ENCODE measurements at places on chromosomes 5 and 9. TPM values are rescaled to one million over a fixed set of nuclear protein-coding genes. Genes with fewer than 3 reads are reported as not detected.
A peak's percentile ranks its signal among the peaks of the same experiment; 100 is the strongest.

- DNase-seq: no peak
Measured at GRCh38 chr5:127001621-127002296, 28.6 kb downstream of the MARCHF3 start.

GRCh38 chr5:131081913-131082488 lies 83.1 kb downstream of the HINT1 start:
- no peak for DNase-seq

GRCh38 chr5:57382655-57383054 lies 100.0 kb downstream of the ACTBL2 start:
- DNase-seq: no peak

DNA sequence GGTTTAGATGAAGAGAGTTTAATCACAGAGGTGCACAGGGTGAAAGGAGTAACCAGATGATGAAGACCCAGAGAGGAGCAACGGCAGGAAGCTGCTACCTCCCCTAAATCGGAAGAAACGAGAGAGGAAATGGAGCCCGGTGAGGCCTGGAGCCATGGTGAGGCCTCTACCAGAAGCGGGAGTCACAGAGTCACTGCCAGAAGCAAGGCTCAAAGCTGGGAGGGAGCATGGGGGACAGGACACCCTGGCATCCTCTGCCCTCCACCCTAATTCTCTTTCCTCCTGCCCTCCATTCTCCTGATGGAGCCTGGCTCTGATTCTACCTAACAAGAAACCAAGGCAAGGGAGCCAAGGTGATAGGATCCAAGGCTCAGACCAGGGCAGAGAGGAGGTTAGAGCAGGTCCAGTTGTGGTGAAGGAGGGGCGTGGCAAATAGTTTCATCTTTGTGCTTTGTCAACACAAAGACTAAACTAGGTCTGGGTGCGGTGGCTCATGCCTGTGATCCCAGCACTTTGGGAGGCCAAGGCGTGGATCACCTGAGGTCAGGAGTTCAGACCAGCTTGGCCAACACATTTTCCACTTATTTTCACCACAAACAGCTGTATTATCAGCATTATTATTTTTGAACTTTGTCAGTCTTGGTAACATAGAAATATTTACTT lies 134.4 kb upstream of the RAI14 start:
- no peak for DNase-seq

DNA sequence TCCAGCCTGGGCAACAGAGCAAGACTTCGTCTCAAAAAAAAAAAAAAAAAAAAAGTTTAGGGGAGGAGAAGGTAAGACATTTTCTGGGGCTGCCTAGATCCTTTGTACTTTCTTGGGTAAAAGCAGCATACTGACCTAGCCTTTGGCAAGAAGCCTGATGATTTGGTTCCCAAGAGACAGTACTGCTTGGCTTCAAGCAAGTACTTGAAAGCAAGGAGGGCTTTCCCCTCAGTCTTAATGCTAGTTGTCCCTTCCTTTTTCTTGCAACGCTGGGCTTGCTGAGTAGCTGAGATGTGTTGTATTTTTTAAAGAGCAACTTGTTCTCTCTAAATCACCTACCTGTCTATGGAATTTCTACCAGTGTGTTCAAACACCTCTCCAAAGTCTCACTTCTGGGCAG lies 76.2 kb downstream of the INSYN2B start:
- no peak for DNase-seq

DNA sequence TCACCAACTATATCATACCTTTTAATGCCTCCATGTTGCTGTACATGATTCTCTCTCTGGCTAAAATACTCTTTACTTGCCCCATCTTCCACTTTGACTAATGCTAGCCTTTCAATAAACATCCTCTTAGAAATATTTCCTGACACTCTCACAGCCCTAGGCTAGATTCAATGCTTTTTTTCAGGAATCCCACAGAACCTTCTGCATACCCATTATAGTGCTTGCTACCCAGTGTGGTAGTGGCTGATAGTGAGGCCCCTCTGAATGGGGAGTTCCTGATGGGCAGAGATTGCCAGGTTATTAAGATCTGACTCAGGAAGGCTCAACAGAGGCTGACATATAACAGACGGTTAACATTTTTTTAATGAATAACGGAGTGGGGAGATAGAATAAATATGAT lies 11.6 kb downstream of the SSBP2 start:
- no peak for DNase-seq

- DNase-seq: no peak
Measured at GRCh38 chr5:156331181-156331580, 4.2 kb downstream of the SGCD start.

DNA sequence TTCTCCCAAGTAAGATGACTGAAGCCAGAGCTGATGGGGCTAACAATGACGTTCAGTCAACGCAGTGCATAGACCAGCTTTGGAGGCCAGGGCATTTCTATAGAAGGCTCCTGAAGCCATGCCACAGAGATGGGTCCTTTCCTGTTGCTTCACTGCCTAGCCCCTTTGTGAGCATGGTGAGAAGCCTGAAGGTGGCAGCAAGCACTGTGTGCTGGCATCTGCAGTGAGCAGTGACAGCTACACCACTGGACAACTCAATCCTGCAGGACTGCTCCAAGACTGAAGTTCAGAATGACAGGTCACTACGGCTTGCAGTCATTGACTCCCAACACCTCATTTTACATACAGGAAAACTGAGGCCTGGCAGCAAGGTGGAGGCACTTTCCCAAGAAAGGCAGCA lies 229.0 kb downstream of the TSSK1B start:
- no peak for DNase-seq

DNA sequence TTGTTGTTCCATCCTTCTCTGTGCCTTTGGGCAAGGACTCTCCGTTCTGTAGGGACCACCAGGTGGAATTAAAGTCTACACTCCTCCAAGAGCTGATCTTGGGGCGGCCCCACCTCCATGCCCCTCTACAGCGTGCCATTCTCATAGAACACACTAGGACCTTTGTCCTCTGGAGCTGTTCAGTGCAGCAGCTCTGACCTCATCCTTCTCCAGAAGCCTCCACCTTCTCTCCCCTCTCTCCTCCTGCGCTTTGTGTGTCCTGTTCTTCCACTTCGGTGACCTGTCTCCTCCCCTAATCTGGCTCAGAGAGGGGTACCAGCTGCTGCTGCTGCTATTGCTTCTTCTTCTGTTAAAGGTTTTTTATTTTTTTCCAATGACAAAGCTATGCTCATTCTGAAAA lies 1.8 kb upstream of the MACROH2A1 start:
- DNase-seq: no peak

DNA sequence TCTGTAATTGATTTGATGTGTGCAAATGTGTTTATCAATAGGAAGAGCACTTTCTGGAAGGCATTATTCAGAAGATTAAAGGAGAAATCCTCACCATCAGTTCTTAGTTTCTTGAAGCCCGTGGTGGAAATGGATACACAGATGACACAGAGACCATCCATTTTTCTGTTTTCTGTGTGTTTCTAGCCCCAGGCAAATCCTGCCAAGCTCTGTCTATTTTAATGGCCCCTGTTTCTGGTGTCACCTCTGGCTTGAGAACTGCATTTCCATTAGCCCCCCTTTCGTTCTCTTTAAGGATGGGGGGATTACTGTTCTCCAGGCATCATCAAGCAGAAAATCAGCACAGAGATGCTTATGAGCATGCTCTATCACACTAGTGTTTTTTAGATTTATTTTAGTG lies 37.3 kb downstream of the DAPK1 start:
- DNase-seq: no peak

DNA sequence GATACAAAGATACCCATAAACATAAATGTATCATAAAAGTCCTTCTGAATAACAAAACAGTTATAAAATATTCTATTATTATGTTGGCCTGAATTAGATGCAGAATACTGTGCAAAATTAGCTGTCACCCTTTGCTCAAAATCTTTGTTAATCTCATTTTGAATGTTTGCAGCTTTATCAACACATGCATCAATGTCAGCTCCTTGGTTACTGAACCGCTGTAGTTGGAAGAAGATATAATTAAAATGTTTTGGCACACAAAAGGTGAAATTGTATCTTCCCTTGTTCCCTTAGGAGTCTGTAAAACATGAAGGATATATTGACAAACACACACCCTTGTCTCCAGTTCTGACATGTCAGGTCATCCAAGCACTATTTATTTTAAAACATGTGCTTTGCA lies 146.3 kb upstream of the POU5F2 start:
- no peak for DNase-seq

- DNase-seq: peak; percentile 31
Measured at GRCh38 chr5:133565993-133566392, 46.3 kb downstream of the FSTL4 start.

- DNase-seq: no peak
Measured at GRCh38 chr9:14294659-14295058, 19.3 kb downstream of the NFIB start.

DNA sequence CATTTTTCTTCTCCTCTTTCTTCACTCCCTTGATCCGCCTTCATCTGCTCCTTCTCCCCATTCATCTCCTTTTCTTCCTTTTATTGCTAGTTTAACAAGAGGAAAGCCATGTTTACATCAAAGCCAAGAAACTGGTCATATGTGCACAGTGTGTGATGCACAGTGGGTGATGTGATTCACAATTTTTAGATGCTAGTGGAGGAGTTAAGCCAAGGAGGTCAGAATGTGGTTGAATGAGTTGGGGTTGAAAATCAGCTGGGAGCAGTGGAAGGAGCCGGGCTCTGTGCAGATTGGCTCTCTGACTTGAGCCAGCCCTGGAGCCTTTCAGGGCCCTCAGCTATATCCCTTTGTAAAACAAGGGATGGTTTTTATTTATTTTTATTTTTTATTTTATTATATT lies 7.3 kb downstream of the ACER2 start:
- no peak for DNase-seq

- DNase-seq: no peak
Measured at GRCh38 chr5:116534964-116535651, 39.5 kb downstream of the SEMA6A start.

- no peak for DNase-seq
Measured at GRCh38 chr5:143673676-143674468, 138.1 kb upstream of the HMHB1 start.

DNA sequence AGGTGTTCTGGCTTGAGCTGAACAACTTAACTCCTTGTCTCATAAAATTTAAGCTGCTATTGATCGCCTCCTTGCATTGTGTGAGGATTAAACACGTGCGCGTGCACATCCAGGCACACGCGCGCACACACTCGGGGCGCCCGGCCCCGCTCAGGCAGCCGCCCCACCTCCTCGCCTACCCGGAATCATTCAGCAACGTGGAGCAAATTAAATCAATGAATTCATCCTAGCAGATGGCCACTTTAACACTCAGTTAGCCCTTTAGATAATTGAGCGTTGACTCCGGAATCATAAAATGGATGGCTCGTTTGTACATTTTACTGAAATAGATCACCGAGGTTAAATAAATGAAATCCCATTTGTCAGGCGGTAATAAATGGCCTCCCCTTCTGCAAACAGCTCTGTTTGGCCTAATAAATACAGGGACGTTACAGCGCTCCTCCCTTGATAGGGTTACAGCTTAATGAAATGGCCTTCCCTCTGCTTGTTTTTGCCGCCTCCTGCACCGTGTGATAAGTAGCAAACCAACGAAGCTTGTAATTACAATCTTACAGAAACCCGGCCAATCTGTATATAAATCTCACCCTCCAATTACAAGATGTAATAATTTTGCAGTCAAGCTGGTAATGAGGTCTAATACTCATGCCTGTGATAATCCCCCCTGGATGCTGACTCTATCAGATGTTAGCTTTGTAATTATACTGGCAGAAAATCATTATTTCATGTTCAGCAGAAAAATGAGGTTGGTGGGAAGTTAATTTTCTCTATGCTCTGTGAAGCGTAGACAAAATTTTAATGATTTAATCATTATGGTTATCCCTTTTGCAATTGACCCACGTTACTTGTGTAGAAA lies 229.7 kb upstream of the IRX4 start:
- DNase-seq: peak; percentile 6

GRCh38 chr9:8419596-8420275 lies 620.2 kb upstream of the DMAC1 start:
- DNase-seq: no peak

DNA sequence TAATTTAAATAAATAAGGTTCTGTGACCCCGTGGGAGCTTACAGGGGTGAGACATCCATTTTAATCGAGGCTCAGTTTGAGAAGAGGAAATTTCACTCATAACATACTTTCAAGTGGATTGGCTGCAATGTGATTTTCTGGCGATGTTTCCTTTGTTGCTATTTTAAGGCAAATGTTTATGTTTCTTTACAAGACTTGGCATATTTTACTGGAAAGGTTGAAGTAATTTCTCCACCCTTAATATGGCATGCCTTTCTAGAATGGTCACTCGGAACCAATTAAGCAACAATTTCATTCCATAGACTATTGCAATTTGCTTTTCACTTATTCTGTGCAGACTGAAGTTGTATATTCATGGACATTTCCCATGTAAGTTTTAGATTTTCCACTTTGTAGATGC lies 438.0 kb upstream of the WWC1 start:
- DNase-seq: no peak

DNA sequence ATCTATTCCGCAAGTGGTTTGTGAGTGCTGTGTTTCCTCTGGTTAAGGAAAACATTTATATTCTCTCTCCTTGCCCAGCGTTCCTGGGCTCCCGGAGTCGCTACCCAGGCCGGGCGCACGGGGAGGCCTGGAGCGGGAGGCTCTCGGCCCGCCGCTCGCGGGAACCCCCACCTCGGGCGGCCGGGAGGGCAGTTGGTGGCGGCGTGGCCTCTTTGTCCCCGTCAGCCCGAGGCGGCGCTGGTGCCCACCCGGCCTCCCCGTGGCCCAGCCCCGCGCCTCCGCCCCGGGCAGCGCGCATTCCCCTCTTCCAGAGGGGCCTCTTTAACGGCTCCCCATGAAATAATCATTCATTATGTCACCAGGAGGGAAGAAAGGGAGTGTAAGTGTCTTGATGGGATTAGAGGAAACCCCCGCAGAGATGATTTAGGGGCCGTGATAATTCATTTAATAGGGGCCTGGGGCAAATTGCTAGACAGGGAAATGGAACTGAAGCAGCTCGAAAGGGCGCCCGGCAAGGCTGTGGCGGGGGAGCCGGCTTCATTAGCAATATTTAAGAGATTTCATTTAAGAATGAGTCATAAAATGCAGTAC lies 181.9 kb upstream of the TBCA start:
- DNase-seq: no peak

GRCh38 chr5:150291388-150292385 lies 2.1 kb upstream of the CAMK2A start:
- DNase-seq: no peak

DNA sequence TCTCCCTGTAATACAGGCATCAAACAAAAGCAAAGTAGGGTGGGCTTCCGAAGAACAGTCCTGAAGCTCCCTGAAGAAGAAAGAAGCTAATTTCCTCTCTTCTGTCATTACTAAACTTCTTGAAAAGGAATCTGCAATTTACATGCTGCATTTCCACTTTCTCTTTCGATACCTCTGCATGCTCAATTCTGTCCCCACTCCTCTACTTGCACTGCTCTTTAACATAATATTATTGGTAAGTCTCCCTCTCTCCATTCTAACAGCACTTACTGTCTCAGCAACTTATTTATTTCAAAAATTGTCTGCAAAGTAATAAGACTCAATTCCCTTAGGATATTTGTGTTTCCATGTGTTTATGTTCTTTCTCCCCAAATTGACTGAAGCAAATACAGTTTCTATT lies 3.9 kb upstream of the PLPP1 start:
- DNase-seq: no peak

PKD2L2 gene
- 0.26 TPM for polyA plus RNA-seq

SVEP1 gene
- 6.1 TPM for polyA plus RNA-seq

FOXD4L3 gene
- polyA plus RNA-seq: not detected

FOXD4L5 gene
- 0.10 TPM for polyA plus RNA-seq

CEP72 gene
- polyA plus RNA-seq: 7.6 TPM

CCDC171 gene
- polyA plus RNA-seq: 4.5 TPM

LHFPL2 gene
- polyA plus RNA-seq: 48.5 TPM

DND1 gene
- polyA plus RNA-seq: not detected

GPX8 gene
- polyA plus RNA-seq: 84.0 TPM

WNK2 gene
- 16.0 TPM for polyA plus RNA-seq

CDH9 gene
- 8.1 TPM for polyA plus RNA-seq

TAF1L gene
- 0.10 TPM for polyA plus RNA-seq

CCL27 gene
- polyA plus RNA-seq: 0.50 TPM

SLC4A9 gene
- 23.9 TPM for polyA plus RNA-seq

BAAT gene
- 0.33 TPM for polyA plus RNA-seq

Data from right renal cortex interstitium (tissue), 3 donors.